ENCODE measurements at places on chromosomes 6 and 20.
A peak's percentile ranks its signal among the peaks of the same experiment; 100 is the strongest.

- DNase-seq: no peak
These were observed 402.0 kb upstream of the SLC35B3 start for GRCh38 chr6:8837343-8837742.

DNA sequence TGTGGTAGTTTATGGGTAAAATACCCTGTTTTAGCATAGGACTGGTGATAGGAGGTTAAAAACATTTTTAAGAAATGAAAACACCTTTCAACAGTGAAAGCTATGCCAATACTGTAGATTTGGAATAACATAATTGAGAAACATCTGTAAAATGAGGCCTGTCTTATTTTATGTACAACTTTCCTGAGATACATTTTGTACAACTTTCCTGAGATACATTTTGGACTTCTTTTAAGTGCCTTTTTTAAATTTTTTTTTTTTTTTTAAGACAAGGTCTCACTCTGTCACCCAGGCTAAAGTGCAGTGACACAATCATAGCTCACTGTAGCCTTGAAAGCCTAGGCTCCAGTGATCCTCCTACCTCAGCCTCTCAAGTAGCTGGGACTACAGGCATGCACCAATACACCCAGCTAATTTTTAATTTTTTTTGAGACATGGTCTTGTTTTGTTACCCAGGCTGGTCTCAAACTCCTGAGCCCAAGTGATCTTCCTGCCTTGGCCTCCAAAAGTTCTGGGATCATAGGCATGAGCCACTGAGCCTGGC, 84.6 kb downstream of the MAN1A1 start:
- DNase-seq: no peak

DNA sequence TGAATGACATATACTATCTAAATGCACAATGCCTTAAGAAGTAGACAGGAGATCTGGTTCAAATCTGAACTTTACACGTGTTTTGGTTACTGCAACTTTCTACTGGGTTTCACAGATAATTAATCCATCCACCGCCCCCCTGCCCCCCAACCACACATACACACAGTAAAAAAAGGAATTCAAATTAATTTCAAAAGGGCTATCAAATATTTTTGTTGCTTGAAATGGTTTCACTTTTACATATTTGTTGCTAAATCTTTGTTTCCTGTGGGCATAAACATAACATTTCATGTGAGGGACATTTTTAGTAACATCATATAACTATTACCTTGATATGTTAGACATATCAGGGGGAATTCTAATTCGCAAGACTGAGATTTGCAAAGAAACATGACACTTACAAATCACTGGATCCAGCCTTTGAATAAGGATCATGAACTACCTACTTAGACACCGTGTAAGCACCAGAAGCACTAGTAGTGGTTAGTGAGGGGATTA, 7.5 kb downstream of the NEDD9 start:
- DNase-seq: no peak

DNA sequence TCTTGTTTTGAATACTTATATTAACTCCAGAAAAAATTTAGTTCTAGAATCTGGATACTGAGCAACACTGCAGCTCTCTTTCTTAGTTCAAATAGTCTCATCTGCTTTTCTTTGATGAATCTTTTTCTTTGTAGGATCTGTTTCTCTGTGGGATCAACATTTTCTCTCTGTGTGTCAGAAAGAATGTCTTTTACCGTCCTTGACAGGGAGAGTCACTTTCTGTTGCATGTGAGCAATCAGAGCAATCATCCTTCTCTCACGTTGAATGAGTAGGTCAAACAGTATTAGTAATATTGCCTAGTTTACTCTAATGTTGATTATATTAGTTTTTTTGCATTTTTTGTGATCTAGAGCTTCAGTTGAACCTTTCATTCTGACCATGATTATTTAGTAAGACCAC, 130.9 kb downstream of the TRMT11 start:
- DNase-seq: no peak

GRCh38 chr6:143961886-143962878, 45.9 kb downstream of the PLAGL1 start:
- DNase-seq: no peak

DNA sequence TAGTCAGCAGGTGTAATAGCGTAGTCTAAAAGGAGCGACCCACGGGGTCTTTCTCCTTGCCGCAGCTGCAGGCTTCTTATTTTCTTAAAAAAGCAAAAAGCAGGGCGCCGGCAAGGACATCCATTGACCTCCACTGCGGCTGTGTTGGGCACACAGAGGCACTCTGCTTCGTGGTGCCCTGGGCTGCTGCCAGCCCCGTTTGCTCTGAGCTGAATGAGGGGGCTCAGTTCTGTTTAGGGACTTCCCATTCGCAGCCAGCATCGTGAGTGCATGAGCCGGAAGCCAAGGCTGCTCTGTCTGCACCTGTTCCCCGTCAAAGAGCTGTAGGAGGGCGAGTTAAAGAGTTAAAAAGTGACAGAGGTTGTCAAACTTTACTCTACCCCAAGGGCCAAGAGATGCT, 1.7 kb upstream of the SLC22A2 start:
- no peak for DNase-seq

DNA sequence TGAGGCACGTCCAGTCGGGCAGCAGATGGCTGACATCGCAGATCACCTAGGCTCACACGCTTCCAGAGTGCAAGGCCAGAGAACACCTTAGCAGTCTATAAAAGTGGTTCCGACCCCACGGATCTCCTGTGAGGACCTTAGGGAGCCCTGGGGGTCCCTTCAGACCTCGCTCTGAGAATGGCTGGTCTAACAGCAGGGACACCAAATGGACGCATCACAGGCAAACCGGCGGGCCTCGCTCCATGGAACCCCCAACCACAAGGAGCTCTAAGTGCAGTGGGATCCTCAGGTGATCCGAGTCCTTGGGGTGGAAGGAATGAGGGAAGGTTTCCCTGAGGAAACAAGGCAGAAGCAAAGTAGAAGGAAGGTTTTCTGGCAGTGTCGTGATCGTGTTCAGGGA, 135.4 kb downstream of the SMOC2 start:
- no peak for DNase-seq

- peak; percentile 89 for DNase-seq
These were observed 960 bp downstream of the ATP9A start for GRCh38 chr20:51766994-51767866.

DNA sequence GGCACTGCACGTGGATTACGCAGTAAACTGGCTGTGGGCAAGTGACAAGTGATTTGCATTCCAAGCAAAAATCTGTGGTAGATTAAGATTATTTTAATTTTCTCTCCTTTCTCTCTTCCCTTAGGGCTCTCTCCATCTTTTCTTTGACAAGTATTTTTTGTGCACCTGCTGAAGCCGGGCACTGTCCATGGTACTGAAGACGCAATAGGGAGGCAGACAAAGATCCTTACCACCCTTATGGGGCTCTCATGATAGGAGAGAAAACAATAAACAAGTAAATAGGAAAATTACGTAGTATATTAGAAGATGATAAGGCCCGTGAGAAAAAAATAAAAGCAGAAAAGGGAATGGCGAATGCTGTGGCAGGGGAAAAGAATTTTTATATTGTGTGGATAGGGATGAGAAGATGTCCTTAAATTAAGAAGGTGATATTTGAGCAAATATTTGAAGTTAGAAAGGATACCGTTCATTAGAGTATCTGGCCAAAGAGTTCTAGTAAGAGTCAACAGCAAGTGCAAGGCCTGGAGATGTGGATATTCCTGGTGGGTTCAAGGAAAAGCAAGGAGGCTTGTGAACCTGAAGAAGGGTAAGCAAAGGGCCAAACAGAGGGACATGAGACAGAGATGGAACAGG, 146.0 kb downstream of the LAMP5 start:
- no peak for DNase-seq
